ENCODE measurements at places on chromosomes 2 and 18.

DNA sequence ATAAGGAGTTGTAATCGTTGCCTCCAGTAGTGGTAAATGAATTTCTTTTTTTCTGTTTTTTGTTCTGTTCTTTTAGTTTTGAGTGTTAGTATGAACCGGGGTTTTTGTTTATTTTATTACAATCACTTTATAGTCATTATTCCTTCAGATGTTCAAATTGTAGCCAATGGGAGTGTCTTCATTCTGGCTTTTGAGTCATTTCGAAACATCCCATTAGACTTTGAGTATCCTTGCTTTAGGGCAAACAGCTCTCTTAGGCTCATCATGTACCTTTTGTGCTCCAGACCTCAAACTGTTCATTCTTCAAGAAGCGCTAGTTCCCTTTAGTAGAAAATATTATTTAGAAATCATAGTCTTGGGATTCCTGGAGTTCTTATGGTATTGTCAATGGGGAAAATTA, 54.2 kb upstream of the PAX3 start:
- DNase-seq = no peak

DNA sequence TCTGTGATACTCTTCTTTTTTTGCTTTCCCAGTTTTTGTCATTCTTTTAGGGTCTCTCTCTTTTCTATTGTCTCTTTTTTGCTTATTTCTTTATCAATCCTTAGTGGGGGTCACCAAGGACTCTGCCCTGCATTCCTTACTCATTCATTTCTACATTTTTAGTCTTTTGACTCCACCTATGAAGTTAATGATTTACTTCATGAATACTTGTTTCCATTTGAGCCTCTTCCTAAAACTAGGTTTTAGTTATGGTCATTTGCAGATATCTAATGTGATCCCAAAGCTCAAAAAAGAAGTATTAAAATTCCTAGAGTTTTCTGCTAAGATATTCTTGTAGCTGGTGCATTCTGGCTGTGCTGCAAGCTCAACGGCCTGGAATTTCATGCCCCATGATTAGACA, 149.3 kb upstream of the AQP4 start:
- DNase-seq = no peak

DNA sequence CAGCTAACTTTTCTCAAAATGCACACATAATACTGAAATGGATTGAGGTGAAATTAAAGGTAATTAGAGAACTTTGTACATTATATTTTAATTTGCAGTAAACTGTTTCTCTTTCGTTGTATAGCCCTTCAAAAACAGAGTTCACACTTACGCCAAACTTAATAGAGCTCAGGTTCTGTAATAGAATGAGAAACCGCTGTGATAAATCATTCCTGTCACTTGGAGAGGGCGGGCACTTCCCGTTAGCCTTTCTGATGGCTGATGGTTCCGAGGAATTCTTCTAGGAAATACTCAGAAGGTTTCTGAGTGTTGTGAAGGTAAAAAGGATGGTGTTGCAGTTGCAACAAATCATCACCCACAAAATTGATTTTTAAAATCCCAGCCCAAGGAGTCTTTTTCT, 155.8 kb upstream of the ALKAL2 start:
- peak; percentile 9 for DNase-seq

GRCh38 chr2:231693956-231694355, 14.4 kb upstream of the PTMA start:
- DNase-seq = no peak

DNA sequence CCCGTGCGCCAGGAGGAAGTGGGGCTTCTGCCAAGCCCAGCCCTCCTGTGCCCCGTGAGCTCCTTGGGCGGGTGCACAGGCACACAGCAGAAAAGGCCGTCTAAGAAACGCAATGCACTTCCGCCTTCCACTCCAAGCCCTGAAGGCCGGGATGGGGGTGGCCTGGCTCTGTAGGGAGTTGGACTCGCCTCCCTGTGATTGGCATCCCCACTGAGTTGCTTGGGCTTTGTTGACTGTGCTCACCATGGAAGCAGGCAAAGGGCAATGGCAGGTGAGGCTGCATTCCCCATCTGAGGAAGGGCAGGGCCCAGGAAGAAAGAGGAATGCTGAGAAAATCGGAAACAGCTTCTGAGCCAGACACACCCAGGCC, 66.8 kb downstream of the CRACDL start:
- no peak for DNase-seq
